ENCODE measurements at places on chromosomes 6 and 20.

DNA sequence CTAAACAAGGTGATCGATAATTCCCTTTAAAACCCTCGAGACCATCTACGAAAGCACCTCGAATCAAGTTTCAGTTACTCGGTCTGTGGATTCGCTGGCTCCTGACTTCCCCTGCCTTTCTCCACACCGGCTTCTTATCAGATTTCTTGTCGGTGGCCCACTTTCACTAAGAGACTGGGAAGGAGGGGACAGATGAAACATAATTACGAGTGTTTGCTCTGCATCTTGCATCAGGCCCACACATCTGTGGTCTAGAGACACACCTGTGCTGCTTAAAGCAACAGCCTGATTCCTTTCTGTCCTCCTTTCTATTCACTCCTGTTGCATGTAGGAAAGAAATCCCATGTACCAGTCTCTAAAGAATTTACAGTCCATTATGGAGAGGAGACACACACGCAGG is 37.7 kb downstream of the INSM1 start:
- no peak overlapping the region for H3K27ac ChIP-seq
- no peaks in the 10 kb centered on the region for H3K27me3 ChIP-seq
- no peak for DNase-seq
- no peak overlapping the region for H3K4me3 ChIP-seq
- H3K36me3 ChIP-seq: no peaks in the 10 kb centered on the region

DNA sequence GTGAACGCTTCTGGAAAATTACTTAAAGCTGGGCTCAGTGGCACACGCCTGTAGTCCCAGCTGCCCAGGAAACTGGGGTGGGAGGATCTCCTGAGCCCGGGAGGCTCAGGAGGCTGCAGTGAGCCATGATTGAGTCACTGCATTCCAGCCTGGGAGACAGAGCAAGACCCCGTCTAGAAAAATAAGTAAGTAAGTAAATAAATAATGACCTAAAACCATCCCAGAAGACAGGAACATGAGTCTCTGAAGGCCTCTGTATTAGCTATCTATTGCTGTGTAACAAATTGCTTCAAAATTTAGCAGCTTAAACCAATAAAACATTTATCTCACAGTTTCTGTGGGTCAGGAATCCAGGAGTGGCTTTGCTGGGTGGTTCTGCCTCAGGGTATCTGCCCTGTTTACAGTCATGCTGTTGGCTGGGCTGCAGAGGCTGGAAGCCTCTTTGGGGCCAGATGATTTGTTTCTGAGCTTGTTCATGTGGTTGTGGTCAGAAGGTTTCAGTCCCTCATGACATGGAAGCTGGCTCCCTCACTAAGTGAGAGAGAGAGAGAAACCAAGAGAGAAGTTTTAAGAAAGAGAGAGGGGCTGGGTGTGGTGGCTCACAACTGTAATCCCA is 48.4 kb upstream of the NCOA3 start:
- no peak for DNase-seq
- H3K27me3 ChIP-seq: no peaks in the 10 kb centered on the region
- peaks cover 54% of the 10 kb centered on the region for H3K4me1 ChIP-seq
- H3K27ac ChIP-seq: no peak overlapping the region

GRCh38 chr6:117498159-117498558 is 15.7 kb downstream of the DCBLD1 start:
- no peaks in the 10 kb centered on the region for H3K4me1 ChIP-seq
- no peaks in the 10 kb centered on the region for H3K27me3 ChIP-seq
- DNase-seq: no peak
- no peaks in the 10 kb centered on the region for H3K36me3 ChIP-seq
- peak overlapping the region; percentile 63 for H3K27ac ChIP-seq
- H3K4me3 ChIP-seq: no peak overlapping the region

DNA sequence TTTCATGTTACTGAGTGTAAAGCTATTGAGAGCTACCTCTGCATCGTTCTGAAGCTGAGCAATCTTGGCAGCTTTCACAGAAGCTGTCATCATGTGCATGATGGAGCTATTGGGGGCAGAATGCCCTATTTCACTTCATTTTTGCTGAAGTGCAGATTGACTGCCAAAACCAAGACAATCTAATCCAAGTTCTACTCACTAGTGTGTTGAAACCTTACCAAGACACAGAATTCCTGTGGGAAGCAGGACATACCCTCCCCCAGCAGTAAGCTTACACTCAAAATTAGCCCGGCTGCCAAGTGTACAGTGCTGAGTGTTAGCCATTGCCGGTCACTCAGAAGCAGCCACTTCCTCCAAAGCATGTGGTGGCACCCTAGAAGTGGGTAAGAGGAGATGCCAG is 177.3 kb upstream of the TENT5A start:
- no peak overlapping the region for H3K4me3 ChIP-seq
- no peaks in the 10 kb centered on the region for H3K27me3 ChIP-seq
- no peak overlapping the region for H3K27ac ChIP-seq
- DNase-seq: no peak

GRCh38 chr6:88024696-88025095 is 22.9 kb upstream of the SPACA1 start:
- H3K4me1 ChIP-seq: no peaks in the 10 kb centered on the region
- H3K27ac ChIP-seq: no peak overlapping the region
- H3K4me3 ChIP-seq: no peak overlapping the region
- no peaks in the 10 kb centered on the region for H3K27me3 ChIP-seq
- DNase-seq: no peak

DNA sequence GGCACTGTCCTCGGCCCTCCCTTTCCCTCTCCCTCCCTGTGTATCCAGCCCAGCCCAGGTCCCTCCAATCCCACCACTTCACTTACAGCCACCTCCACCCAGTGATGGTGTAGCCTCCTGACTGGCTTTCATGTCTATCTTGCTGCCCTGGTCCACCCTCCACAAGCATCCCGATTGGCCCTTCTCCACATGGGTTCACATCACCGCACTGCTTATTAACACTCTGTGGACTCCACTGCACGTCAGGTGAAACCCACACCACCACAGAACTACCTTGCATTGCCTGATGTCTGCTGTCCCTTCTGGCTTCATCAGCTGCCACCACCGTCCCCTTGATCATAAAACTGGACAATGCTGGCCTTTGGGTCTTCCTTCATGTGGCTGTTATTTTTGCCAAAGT is 220.4 kb upstream of the ARID1B start:
- H3K4me3 ChIP-seq: no peak overlapping the region
- no peak for DNase-seq
- H3K27ac ChIP-seq: no peak overlapping the region
- H3K27me3 ChIP-seq: no peaks in the 10 kb centered on the region
- peaks cover 6% of the 10 kb centered on the region for H3K4me1 ChIP-seq
- H3K36me3 ChIP-seq: no peaks in the 10 kb centered on the region

- no peaks in the 10 kb centered on the region for H3K36me3 ChIP-seq
- H3K27me3 ChIP-seq: no peaks in the 10 kb centered on the region
- DNase-seq: no peak
- no peak overlapping the region for H3K4me3 ChIP-seq
Observed at GRCh38 chr6:54595844-54596243, 250.7 kb upstream of the FAM83B start.

GRCh38 chr6:126066053-126067048 is 80.0 kb downstream of the TRMT11 start:
- no peak overlapping the region for H3K4me3 ChIP-seq
- H3K4me1 ChIP-seq: peaks cover 4% of the 10 kb centered on the region
- H3K27me3 ChIP-seq: no peaks in the 10 kb centered on the region
- no peak overlapping the region for H3K27ac ChIP-seq

GRCh38 chr20:62953839-62954703 is 1.6 kb downstream of the SLC17A9 start:
- H3K27ac ChIP-seq: peak overlapping the region; percentile 67
- DNase-seq: peak; percentile 52
- H3K4me1 ChIP-seq: peaks cover 28% of the 10 kb centered on the region
- H3K4me3 ChIP-seq: peak overlapping the region; percentile 33
- peaks cover 5% of the 10 kb centered on the region for H3K36me3 ChIP-seq
- H3K27me3 ChIP-seq: no peaks in the 10 kb centered on the region

DNA sequence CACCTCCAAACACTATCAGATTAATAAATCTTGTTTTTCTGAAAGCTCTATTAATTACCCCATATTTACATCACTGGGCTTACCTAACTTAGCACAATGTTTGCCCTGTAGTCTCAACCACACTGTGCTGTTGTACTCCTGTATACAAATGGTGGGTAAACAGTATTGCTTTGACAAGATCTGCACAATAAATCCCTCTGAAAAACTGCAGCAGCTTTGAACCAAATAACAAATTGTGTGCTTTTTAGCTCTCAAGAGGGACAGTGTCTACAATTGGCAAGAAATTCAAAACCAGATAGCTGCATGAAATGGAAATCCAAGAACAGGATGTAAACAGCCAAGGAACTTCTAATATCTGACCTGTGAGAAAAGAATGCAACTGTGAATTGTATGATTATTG is 10.4 kb downstream of the KIF6 start:
- no peak overlapping the region for H3K4me3 ChIP-seq
- no peak for DNase-seq
- no peaks in the 10 kb centered on the region for H3K4me1 ChIP-seq
- no peak overlapping the region for H3K27ac ChIP-seq
- no peaks in the 10 kb centered on the region for H3K36me3 ChIP-seq
- H3K27me3 ChIP-seq: no peaks in the 10 kb centered on the region

DNA sequence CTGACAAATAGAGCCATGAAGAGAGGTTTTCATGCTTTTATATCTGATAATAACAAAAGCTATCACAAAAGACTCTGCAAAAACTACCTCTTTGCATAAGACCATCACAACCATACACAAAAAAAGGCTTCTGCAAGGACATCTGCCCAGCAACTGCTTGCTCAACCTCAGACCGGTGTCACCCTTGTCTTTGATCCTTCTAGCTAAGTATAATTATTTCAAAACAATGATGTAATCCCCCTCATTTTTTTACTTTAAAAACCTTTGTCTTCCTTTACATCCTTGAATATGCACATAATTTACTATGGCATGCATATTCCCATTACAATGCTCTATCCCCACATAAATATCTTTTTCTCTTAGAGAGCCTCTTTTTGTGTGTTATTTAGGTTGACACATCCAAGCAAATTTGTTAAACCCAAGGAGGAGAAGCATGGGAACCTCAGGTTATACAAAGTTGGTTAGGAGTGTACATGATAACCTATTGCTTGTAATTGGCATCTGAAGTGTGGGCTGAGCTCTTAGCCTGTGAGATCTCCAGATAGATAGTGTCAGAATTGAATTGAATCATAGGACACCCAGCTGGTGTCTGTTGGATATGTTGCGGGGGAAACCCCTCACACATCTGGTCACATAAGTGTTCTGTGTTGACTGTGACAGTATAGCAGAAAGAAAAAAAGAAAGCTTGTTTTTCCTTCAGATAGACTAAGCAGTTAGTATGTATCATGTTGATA is 20.7 kb upstream of the CGA start:
- no peak overlapping the region for H3K4me3 ChIP-seq
- no peaks in the 10 kb centered on the region for H3K4me1 ChIP-seq
- no peak for DNase-seq

- no peak overlapping the region for H3K27ac ChIP-seq
- H3K4me1 ChIP-seq: no peaks in the 10 kb centered on the region
- no peak for DNase-seq
- no peaks in the 10 kb centered on the region for H3K27me3 ChIP-seq
- no peaks in the 10 kb centered on the region for H3K36me3 ChIP-seq
Observed at GRCh38 chr20:6909608-6910007, 142.1 kb downstream of the BMP2 start.

DNA sequence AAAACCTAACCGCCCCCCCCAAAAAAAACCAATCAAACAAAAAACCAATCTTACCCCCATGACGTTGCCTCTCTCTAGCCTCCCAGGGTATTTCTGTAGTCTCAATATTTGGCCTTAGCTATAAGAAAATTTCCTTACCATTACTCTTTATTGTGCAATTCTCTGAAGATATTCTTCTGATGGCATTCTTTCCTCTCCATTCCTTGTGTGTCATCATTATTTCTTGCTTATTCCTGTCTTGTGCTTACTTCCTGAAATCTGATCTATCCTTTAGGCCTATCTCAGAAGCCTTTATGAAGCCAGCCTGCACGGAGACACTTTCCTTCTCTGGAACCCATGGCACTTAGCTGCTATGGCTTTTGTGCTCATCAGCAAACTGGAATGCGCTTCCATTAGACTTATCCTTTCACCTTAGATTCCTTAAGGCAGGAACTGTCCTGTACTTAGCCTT is 65.9 kb upstream of the DDR1 start:
- peak overlapping the region; percentile 83 for H3K27ac ChIP-seq
- no peaks in the 10 kb centered on the region for H3K36me3 ChIP-seq
- H3K27me3 ChIP-seq: no peaks in the 10 kb centered on the region
- DNase-seq: no peak
- H3K4me3 ChIP-seq: no peak overlapping the region
- peaks cover 74% of the 10 kb centered on the region for H3K4me1 ChIP-seq

GRCh38 chr6:39572661-39573340 is 152.4 kb downstream of the KIF6 start:
- no peaks in the 10 kb centered on the region for H3K4me1 ChIP-seq
- no peaks in the 10 kb centered on the region for H3K27me3 ChIP-seq
- DNase-seq: no peak
- H3K36me3 ChIP-seq: no peaks in the 10 kb centered on the region

All from esophagus squamous epithelium (tissue), 5 donors.